Activated CD4-positive, alpha-beta T cell treated with anti-CD3 and anti-CD28 coated beads, Interleukin-2, amount 50 U/mL, for 1 hour (primary cell): ENCODE measurements at places on chromosomes 1 and 21.

GRCh38 chr21:37827913-37828312 lies 88.3 kb downstream of the KCNJ6 start:
- no peak for DNase-seq

- DNase-seq = no peak
Measured at GRCh38 chr1:146032631-146033219, 11.2 kb upstream of the HJV start.

DNA sequence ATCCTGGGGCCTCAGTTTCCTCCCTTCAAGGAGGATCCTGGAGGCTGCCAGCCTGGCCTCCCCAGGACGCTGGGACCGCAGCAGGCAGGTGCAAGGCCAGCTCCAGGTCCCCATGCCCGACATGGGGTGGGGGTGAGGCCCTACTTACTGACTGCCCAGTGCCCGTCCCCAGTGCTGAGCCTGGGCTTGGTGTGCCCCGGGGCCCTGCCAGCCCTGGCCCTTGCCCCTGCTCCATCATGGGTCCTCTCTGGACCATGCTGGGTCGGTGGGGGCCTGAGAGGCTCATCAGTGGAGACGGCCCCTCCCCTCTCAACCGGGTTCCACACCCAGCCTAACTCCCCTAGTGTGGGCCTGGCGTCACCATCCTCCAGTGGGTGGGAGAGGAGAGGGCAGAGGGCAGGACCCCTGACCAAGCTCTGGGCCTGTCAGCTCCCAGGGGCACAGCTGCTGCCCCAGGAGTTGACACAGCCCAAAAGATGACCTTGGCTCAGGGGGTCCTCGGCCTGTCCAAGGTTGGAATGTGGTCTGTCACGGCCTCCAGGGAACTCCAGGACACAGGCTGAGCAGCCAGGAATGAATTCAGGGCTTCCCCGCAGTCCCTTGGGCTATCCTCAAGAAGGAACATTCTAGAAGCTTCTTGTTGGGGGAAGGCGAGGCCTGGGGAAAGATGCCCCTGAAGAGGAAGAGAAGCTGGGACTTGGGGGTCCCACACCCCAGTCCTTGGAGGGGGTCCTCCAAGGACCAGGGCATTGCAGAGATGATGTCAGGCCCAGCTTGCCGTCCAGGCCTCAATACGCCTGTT lies 17.6 kb upstream of the ARF1 start:
- DNase-seq = no peak

DNA sequence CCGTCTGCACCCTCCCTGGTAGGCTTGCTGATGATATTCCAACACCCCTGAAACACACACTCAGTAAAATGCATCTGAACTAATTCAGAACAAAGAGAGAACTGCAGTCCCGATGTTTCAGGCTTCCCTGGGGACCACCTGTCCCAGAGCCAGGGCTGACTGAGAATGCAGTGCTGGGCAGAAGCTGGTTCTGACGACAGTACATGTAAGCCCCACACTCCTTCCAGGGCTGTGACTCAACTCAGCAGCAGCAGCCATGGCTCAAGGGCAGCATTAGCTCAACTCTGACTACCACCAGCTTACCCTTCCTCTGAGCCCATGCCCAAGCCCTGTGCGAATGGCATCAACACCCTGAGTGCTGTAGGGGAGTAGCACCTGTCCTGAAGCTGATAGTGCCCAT lies 56.4 kb upstream of the SIPA1L2 start:
- DNase-seq = no peak

DNA sequence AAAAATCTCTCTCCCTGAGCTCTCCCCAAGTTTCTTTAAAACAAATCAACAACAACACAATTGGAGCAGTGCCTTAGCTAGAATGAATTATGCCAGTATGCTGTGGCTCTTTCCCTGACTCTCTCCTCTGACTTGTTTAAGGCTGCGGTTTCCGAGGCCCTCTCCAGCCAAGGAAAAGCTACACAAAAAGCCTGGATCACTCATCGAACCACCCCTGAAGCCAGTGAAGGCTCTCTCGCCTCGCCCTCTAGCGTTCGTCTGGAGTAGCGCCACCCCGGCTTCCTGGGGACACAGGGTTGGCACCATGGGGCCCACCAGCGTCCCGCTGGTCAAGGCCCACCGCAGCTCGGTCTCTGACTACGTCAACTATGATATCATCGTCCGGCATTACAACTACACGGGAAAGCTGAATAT lies 1.9 kb downstream of the S1PR1 start:
- DNase-seq = peak; percentile 86

GRCh38 chr21:39115576-39116235 lies 67.5 kb downstream of the PSMG1 start:
- no peak for DNase-seq

DNA sequence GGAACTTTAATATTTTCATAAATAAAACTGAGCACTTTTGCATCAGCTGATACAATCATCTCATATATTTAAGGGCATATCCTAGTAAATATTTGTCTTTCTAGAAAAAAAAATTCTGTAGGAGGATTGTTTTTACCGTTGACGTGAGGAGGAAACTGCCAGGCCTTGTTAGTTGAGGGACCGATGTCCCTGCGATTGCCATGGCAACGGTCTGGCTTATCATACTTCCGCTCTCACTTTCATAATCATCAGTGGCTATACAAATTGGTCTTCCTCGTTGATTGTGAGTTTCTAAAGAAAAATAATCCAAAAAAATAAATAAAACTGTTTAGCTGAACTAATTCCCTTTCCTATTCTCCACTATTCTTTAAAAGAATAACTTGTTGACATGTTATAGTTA lies 69.3 kb upstream of the ANGPTL3 start:
- DNase-seq = no peak

DNA sequence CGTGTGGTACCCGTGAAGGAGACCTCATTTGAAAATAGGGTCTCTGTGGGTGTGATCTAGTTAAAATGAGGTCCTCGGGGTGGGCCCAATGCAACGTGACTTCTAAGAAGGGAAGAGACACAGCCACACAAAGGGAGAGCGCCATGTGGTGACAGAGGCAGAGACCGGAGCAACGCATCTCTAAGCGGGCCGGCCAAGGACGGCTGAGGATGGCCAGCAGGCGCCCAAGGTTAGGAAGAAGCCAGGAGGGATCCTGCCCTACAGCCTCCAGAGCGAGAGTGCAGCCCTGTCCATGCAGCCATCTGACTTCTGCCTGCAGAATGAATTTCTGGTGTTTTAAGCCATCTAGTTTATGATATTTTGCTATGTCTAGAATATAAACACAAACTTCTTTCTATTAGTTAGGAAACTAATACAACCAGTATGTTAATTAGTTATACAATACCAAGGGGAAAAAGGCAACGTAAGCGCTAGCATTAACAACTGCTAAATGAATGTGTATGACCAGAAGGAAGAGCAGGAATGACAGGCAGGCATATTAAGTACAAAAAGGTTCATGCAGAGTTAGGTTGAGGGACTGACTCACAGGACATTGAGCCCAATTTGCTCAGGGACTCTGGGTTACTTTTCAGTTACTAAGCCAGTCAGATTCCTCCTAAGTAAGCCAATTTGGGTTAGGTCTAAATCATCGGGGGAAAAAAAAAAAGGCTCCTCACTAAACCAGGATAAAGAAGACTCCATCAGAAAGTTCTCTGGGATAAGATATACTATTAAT lies 4.1 kb downstream of the CEP104 start:
- no peak for DNase-seq

- no peak for DNase-seq
Measured at GRCh38 chr1:234962340-234962989, 166.2 kb downstream of the TOMM20 start.

GRCh38 chr1:182596934-182597333 lies 7.3 kb downstream of the RGS16 start:
- no peak for DNase-seq

DNA sequence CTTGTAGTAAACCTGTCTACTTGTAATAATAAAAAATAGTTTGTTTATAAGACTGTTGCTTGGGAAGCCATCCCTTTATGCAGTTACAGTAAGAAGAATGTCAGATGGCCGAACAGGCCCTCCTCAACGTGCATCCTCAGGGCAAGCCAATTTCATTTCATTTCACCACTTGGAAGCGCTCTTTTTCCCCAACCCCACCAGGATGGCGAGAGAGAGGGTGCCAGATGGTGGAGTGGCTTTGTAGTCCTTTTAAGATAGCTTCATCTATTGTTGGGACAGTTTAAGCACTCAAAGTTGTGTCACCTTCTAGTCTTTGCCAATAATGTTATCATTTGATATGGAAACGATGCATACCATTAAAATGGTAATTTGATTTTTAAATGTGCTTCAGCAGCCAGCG lies 356.3 kb upstream of the CAMK1G start:
- DNase-seq = no peak

- no peak for DNase-seq
Measured at GRCh38 chr1:175116210-175116798, 48.7 kb downstream of the TNN start.

- DNase-seq = no peak
Measured at GRCh38 chr1:163799190-163799805, 477.5 kb downstream of the NUF2 start.

- DNase-seq = no peak
Measured at GRCh38 chr1:114710360-114710759, 6.2 kb downstream of the NRAS start.

- no peak for DNase-seq
Measured at GRCh38 chr1:247273013-247273412, 17.1 kb downstream of the VN1R5 start.

DNA sequence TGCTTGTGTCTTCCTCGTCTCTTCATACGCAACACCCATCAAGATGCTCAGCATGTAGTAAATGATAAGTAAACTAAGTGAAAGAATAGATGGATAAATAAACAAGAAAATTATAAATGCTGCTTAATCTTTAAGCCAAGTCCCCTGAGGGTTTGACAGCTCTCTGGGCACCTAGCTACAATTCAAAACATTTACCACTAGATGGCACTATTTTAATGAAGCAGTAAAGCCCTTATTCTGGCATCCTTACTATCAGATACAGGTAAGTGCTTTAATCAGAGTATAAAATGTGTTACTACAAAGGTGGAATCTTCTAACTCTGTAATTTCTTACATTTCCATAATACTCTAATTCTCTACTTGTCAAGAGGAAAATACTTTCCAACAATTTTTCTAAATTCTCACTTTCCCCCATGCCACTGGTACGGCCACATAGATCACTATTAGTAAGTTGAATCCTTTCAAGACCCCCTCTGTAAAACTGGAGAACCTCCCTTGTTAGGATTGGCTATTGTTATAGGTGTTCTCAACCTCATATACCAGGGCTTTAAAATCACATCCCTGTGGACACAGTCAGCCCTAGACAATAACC lies 137.8 kb downstream of the BARHL2 start:
- no peak for DNase-seq

GRCh38 chr1:97781762-97782337 lies 139.0 kb downstream of the DPYD start:
- DNase-seq = no peak

GRCh38 chr1:75470448-75470847 lies 140.5 kb downstream of the SLC44A5 start:
- DNase-seq = no peak

- DNase-seq = no peak
Measured at GRCh38 chr1:230948903-230949302, 29.8 kb downstream of the TTC13 start.

- DNase-seq = no peak
Measured at GRCh38 chr1:87816646-87817045, 488.0 kb downstream of the LMO4 start.

DNA sequence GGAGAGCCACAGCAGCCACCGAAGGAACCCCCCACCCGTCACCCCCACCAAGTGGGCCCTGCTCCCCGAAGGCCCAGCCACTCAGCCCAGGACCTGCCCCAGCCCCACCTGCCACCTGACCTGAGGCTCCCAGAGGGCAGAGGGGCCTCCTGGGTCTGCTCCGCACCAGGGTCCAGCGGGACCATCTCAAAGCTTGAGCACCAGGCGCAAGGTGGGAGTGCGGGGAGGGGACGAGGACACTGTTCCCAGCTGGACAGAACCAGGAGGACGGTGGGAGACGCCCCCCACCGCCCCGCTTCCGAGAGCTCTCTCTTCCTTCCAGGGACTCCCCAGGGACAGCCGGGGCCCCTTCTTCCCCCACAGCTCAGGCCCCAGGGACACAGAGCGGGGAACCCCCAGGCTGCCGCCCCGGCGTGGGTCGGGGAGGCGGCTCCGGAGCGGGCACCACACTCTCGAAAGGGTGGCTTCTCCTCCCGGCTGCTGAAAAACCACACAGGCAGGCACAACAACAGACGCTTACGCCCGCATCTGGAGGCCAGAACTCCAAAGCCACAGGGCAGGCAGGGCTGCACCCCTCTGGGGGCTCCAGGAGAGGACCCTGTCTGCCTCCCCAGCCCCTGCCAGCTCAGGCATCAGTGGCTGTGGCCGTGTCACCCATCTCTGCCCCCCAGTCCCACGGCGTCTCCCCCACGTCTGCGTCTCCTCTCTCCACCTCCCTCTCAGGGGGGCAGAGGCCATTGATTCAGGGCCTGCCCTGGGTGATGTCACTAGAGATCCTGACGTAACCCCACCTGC lies 1.9 kb upstream of the TTLL10 start:
- DNase-seq = peak; percentile 18

DNA sequence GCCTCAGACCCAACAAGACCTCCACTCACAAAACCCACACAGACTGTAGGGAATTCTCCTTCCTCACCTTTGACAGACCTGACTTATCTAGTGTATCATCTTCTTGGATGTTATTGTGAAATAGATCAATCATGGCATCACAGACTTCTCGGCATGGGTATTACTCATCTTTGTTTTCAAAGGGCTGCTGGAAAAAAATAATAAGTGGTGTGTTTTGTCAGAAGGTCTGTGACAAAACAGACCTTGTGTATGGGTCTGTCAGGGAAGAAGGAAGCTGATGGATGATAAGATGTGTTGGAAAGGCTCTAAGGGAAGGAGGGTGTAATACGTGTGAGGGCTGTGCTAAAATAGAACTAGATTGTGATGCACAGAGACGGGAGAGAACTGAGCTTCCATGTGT lies 13.9 kb upstream of the S100A7 start:
- DNase-seq = no peak

- no peak for DNase-seq
Measured at GRCh38 chr1:101452825-101453224, 216.0 kb downstream of the S1PR1 start.

DNA sequence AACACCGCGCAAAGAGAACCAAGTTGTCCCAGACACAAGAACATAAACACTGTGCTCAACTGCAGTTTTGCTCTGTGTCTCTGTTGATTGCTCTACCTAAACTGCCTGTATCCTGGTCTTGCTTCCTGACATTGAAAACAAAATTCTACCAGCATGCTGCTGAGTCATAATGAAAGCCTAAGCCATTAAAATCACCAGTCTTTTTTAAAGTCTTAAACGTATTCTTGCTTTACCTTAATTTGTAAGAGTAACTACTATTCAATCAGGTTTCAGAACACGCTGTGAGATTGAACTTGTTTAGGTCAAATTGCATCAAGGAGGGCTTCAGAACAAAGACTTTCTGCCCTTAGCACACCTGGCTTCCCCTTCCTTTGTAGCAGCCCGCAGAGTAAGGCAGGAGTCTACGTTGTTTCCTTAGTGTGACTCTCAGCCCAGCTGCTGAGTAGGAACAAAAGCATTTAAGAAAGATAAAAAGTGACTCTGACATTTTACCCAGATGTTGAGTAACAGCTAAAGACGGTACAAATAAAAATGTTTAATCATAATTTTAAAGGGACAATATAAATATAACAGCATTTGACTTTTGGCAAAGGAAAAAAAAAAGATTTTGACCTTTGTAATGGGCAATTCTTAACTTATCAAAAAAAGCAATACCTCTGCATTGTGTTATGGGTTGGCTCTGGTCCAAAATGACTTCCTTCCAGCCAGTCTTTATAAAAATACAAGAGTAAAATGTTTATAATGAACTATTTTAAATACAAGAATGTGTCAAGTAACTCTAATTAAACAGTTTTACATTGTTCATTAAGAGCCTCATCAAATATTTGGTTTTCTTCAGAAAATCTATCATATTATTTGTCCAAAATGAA lies 186.9 kb upstream of the ADGRL4 start:
- no peak for DNase-seq
